ENCODE measurements at places on chromosomes 12 and 14.
A peak's percentile ranks its signal among the peaks of the same experiment; 100 is the strongest.

DNA sequence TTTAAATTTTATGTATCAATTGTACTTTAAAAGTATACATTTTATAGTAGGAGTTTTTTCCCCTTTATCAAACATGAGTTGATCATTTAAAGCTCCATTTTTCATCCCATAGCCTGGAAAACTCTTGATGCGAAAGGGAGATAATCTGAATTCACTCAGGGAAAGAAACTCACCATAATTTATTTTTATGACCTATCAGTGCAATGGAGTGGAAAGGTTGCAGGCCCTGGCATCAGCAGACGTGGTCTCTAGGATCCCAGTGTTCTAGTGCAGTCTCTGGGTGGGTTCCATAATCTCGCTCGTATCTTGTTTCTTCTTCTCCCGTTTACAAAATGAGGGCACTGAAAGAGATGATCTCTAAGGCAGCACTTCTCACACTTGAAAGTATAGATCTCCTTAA, 85.0 kb downstream of the PTGER2 start:
- no peak for DNase-seq

DNA sequence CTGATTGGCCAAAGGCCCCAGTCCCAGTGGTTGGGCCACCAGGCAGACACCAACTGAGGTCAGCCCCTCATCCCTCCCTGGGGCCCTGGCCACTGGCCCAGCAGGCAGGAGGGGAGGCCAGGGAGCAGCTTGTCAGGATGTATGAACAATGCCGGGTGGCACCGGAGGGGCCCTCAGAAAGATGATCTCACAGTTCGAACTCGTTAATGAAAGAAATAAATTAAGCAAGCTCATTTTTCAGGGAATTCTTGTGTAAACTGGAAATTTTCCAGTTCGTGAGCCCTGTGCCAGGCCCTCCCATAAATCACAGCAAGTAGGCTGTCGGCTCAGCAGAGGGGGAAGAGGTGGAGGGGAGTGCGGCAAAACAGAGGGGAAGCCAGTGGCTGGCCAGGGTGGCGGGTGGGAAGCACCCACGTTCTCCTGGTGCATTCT, 177.0 kb upstream of the VASH1 start:
- DNase-seq = no peak

DNA sequence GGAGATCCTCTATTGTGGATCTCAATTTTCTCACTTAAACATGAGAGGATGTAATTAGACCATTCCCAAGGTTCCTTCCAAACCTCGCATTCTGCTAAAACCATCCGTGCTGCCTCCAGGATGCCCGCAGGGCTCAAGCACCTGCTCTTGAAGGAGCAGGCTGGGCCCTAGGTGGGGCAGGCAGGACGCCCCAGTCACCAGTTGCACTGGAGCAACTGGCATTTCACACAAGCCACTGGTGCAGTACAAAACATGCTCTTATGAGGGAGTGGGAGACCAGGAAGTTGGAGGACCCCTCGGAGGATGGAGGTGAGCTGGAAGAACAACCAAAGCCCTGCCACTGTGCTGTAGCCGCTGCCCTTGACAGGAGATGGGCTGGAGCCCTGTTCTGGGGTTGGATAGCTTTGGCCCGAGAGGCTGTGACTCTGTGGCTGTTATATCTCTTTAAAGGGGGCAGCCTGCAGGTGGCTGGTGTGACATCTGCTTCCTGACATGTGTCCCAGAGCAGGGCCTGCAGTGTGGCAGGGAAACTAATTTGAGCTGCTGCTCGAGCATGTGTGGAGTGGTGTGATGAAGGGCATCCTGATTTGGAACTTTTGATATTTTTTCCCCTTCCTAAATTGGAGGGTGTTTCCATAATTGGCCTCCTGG, 122.2 kb downstream of the CRACR2A start:
- DNase-seq = no peak

- DNase-seq = no peak
Measured at GRCh38 chr12:88362439-88362838, 217.8 kb downstream of the KITLG start.

- no peak for DNase-seq
Measured at GRCh38 chr12:12691549-12691948, 4.4 kb downstream of the GPR19 start.

DNA sequence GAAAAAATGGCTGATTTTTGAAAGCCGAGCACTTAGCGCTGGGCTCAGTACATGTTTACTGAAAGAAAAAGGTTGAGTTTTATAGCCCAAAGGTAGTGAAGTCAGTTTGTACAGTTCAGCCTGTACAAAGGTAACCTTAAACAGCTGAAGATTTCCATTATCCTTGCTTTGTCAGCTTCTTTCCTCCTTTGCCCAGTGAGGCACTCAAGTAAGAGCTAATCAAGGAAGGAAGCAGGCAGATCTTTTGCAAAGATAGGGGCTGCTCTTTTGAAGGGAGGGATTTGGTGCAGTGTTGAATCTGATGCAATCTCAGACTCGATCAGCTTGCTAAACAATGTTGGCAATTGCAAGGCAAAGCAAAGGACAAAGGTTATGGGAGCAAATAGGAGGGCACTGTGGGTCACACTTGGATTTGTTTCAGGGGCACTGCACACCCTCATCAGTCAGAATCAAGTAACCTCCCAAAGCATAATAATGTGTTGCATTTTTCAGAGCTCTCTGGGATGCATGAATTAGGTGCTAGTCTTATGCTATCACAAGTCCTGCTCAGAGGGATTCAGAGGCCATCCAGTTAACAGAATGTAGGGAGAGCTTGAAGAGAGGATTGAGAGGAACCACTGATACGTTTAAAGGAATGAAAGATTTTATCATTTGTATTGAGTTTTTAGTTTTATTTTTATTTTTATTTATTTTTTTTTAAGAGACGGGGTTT, 44.4 kb downstream of the ANO6 start:
- DNase-seq = no peak

DNA sequence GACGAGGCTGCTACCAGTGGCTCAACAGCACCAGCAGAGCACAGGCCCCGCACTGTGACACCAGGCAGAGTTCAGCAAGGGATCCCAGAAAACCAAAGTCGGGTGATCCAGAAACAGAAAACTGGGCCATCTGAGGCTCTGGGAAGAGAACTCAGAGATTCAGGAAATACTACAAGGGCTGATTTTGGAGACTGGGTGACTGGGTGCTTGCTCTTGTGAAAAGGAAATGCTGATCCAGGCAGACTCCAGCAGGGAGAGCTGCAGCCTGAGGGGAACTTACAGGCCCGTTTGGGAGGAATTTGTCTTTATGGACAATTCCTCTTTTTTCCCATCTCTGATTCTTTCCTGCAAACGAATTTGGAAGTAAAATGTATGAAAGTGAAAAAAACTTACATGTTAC, 28.2 kb downstream of the FOXN3 start:
- no peak for DNase-seq

GRCh38 chr12:2190085-2190484, 137.3 kb downstream of the CACNA1C start:
- DNase-seq = no peak

GRCh38 chr12:102483466-102483865, 3.1 kb upstream of the IGF1 start:
- no peak for DNase-seq

- no peak for DNase-seq
Measured at GRCh38 chr12:101087920-101088319, 122.1 kb downstream of the SLC5A8 start.

DNA sequence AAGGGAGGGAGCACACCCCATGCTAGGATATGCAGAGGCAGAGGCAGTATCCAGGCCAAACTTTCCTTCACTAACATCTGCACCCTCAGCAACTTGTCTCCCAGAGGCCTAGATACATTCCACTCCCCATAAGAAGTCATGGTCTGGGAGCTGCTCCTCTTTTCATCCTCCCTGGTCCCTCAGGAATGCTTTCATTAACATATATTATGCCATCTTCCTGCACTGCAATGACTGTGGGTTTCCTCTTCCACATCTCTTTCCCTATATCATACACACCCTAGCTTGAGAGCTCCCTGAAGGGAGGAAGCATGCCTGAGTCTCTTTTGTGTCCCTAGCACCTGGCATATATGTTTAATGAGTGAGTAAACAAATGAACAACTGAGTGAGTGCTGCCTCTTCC, 8.6 kb downstream of the DDN start:
- no peak for DNase-seq

DNA sequence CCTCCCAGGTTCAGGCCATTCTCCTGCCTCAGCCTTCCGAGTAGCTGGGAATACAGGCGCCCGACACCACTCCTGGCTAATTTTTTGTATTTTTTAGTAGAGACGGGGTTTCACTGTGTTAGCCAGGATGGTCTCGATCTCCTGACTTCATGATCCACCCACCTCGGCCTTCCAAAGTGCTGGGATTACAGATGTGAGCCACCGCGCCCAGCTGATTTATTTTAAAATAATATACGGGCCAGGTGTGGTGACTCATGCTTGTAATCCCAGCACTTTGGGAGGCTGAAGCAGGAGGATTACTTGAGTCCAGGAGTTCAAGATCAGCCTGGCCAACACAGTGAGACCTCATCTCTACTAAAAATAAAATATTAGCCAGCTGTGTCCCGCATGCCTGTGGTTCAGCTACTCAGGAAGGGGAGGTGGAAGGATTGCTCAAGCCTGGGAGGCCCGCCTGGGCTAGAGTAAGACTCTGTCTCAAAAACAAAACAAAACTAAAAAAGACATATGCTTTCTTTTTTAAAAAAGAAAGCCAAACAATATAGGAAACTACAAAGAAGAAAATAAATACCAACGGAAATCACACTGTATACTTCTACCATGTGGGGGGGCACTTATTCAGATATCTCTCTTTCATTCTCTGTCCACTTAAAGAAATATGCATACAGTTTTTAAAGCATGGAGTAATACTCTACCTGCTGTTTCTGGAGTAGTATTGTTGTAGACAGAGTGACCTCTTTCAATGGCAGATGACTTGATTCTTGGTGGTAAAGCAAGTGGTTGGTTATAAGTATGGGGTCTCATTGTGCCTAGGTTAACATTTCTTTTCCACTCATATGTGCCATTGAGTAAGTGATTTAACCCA, 930 bp upstream of the MIA2 start:
- no peak for DNase-seq

DNA sequence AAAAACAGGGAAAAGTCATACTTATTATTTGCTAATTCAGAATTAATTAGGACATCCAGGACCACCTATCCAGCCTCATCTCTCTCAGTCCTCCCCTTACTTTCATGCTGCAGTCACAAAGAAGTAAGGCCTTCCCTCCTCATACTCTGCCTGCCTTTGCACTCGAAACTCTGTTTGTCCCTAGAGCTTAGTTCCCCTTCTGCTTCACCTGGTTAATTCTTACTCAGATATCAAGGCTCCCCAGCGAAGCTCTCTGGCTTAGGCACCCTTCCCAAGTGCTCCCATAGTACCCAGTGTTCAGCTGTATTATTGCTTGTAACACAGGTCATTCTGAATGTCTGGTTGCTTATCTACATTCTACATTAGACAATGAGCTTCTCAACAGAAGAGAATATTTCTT, 81.3 kb downstream of the ERGIC2 start:
- no peak for DNase-seq

- DNase-seq = peak; percentile 9
Measured at GRCh38 chr12:46217541-46218321, 51.1 kb downstream of the SLC38A1 start.

DNA sequence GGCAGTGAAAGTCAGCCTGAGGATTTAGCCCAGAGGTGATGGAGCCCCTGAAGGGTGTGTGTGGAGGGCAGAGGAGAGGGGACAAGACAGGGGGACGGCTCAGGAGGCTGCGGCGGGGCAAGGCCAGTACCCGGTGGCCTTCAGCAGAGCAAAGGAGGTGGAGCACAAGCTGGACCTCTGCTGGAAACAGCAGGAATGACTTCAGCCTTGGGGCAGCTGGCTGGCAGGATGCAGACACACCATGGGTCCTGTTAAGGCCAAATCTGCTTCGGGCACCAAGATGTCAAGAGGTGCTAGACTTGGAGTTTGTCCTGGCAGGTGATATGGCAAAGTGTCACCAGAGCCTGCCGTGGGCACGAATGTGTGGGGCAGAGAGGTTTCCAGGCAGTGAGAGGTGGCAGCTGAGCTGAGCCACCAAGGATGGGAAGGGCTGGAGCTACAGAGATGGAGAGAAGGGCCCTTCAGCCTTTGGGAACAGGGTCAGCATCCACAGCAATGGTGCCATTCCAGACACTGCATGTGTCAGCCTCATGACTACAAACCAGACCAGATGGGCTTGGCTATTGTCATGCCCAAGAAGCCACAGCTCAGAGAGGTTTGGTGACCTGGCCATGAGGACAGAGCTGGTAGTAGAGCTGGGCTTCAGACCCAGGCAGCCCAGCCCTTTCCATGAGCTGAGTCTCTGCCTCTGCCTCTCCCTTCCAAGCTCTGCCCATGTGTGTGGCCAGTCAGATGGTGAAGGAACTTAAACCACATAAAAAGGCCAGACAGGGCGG, 91.9 kb downstream of the LGMN start:
- DNase-seq = no peak

DNA sequence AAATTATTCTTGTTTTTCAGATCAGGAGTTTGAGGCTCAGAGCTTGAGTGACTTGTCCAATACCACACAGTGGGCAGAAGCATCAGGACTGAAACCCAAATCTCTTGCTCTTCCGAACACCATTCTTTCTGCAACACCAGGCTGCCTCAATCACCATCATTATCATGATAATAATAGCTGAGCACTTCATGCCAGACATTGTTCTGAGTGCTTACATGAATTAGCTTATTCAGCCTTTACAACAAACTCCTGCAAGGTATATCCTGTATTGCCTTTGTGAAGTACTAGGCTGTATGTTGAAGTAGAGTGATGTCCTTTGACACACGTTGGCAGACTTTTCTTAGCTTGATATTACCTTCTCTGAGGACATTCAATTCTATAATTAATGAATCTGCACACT, 257.4 kb upstream of the ATP2B1 start:
- DNase-seq = no peak

DNA sequence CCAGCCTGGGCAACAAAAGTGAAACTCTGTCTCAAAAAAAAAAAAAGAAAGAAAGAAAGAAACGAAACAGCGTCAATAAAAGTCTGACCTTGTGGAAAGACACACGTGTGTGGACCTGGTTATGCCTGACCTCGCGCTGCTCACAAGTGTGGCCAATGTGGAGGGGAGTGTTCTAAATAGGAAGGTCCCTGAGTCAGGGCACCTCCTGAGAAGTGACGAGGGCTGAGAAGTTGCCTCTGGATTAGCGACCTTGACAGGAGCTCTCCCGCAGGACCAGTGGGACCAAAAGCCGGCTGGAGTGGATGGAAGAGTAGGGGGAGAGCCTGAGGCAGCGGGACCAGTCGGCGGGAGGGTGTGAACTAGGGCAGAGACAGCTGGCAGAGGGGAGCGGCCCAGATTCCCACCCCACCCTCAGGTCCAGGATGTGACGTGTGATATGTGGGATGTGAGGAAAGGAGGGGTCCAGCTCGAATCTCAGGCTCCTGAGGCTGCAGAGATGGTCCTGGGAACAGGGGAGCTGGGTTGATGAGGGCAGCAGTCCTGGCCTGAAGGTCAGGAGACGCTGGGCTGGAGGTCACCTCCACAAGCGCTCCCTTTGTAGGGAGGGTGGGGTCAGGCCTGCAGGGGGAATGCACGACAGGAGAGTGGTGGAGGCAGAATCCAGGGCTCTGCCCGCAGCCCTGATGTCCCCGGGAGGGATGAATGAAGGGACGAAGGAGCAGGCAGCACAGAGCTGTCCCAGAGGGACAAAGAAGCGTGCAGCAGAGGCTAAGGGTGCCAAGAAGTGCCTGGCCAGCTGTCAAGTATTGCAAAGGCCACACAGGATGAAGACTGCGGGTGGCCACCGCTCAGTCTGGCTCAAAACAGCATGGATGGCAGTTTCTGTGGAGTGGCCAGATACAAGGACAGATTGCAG, 24.8 kb upstream of the GPR68 start:
- DNase-seq = no peak

- DNase-seq = no peak
Measured at GRCh38 chr12:51033048-51033447, 6.9 kb upstream of the SLC11A2 start.
